SW480 (cell line): ENCODE measurements at places on chromosomes 1 and 21.

GRCh38 chr21:36589352-36589971, 109.5 kb upstream of the SIM2 start:
- no peak for DNase-seq

GRCh38 chr1:184972315-184973055, 1.8 kb downstream of the NIBAN1 start:
- DNase-seq, result no peak

DNA sequence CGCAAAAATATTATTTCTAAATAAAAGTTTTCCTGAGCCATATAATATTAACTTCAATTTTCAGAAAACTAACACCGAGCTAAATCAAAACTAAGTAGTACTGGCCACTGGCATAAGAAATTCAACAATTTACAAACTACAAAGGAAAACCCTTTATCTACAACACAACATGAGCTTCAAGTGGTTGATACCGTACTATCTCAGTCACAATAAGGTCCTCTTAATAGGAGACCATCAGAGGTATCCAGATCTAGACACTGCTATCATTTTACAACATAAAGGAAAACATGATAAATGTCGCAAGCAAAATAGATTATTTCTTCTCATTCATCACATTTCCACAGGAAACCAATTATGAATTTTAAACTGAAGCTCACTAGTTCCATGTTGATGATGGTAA, 39.5 kb downstream of the GATAD2B start:
- DNase-seq, result no peak

DNA sequence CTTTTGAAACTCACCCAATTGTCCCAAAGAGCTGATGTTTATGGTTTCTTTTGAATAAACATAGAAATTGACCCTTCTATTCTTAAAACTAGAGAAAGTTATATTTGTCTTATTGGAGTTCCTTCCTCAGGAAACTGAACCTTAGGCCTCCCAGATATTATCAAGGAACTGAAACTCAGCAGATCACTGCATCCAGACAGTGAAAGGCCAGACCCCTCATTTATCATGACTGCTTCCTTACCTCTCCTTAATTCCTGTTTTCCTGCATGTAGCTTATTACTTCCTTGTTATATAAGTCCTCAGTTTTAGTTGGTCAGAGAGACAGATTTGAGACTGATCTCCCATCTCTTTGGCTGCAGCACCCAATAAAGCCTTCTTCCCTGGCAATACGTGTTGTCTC, 27.5 kb downstream of the SLC22A15 start:
- no peak for DNase-seq

- DNase-seq, result no peak
These were observed 7.4 kb downstream of the PIGM start for GRCh38 chr1:160024195-160024905.

GRCh38 chr1:222224636-222225315, 323.1 kb downstream of the HHIPL2 start:
- no peak for DNase-seq

GRCh38 chr1:8019229-8019620, 6.9 kb downstream of the ERRFI1 start:
- no peak for DNase-seq

DNA sequence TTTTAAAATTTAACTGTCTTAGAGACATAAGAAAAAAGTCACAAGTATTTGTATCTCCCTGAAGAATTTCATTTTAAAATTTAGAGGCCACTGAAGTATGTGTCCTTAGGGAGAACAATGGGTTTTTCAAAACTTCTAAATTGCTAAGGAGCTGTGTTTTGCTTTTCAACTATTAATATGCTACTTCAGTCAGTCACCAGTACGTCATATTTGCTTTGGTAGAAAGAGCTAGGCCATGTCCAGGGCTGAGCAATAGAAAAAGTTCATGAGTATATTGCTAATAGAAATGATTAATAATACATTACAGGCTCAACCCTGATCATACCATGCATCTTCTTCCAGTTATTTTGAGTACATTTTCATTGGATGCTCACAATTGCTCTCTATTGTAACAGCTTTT, 1.7 kb upstream of the SGIP1 start:
- no peak for DNase-seq

DNA sequence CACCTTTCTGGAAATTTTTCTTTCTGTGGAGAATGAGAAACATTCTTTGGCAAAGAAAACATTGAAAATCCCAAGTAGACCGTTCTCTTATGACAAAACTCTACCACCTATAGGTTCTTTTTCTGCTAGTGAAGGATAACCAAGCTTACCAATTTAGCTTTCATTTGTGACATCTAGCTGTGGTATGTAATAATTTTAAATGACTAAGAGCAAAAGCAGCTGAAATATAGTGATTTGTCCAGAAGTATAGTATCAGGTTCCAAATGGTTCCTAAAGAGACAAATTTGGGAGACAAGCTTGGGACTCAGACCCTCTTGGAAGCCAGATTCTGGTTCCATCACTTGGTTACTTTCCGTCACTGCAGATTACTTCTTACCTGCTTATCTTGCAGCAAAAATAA, 24.4 kb downstream of the FUBP1 start:
- no peak for DNase-seq

GRCh38 chr1:179080866-179081686, 794 bp upstream of the TOR3A start:
- DNase-seq, result no peak

DNA sequence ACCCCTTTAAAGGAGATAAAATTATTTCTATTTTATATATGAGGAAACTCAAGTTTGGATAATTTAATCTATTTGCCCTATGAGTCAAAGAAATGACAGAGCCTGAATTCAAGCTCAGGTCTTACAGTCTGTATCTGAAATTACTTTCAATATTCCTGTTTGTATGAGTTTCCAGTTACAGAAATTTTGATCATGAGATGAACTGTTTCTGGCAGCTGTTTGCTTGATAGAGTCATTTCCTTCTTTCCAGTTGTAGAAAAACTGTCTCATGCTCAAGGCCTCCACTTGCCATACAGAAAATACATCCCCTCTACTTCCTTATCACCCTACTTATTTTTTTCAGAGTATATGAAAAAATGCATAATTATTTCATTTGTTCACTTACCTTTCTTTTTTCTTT, 87.6 kb downstream of the PTPRC start:
- no peak for DNase-seq

GRCh38 chr1:19240673-19241538, 10.4 kb downstream of the EMC1 start:
- peak; percentile 26 for DNase-seq

- no peak for DNase-seq
These were observed 548.5 kb upstream of the NEGR1 start for GRCh38 chr1:72830606-72831390.

GRCh38 chr1:8318436-8318835, 522 bp downstream of the SLC45A1 start:
- DNase-seq, result no peak

- DNase-seq, result no peak
These were observed 271.4 kb downstream of the FOXD2 start for GRCh38 chr1:47709019-47709871.

DNA sequence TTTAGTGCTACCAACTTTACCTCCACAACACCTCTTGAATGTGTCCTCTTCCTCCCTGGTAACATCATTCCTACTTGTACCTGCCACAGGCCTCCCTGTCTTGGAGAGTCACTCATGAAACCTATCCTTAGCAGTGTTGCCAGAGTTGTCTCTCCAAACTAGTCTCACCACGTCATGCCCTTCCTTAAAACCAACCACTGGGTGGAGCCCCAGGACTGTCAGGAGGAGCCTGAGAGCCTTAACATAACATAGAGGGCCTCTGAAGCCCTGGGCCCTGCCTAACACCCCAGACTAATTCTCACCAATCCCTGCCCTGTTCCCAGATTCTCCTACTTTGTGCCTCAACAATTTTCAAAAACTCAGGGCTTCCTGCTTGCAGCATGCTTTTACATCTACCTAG, 65.3 kb downstream of the ZNF697 start:
- peak; percentile 55 for DNase-seq

DNA sequence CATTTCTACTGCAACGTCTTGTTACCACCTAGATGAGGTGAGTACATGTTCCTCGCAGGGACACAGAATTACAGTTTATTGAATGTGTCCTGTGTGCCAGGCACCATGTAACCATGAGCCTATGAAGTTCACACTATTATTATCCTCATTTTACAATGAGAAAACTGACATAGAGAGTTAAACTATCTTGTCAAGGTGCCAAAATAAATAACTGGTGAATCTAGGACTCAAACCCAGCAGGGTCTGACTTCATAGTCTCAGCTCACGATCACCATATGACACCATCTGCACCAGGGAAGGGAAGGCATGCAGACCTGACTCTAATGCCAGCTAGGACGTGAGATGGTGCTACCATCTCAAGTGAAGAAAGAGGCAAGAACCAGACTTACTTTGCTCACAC, 2.4 kb downstream of the SELE start:
- no peak for DNase-seq

DNA sequence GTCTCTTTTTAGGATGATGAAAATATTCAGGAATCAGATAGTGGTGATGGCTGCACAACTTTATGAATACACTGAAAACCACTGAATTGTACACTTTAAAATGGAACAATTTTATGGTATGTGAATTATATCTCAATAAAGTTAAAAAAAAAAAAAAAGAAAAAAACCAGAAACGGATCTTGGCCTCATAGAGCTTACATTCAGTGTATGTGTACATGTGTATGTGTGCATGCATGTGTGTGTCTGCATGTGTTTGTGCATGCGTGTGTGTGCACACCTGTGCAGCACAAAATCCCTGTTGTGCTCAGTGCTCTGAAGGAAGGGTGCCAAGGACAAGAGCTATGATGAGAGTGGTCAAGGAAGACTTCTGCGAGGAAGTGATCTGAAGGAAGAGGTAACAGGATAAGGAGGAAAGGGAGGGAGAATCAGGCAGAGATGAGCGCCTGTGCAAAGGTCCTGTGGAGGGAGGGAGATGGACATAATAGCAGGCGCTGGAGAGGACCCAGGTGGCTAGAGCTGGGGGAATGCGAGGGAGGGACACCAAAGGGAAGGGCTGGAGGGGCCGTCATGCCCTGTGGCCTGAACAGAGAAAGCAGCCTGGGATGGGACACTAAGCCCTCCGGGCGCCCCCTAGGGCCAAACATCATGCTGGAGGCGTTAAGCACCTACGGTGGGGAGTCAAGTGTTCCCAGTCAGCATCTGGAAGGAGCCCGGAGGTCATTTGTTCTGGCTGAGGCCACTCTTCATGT, 25.2 kb downstream of the NKAIN1 start:
- no peak for DNase-seq
